ENCODE measurements at places on chromosomes 7 and 10. TPM values are rescaled to one million over a fixed set of nuclear protein-coding genes. Genes with fewer than 3 reads are reported as not detected.

Gene RSU1
- 73.6 TPM for total RNA-seq

Gene C10orf143
- total RNA-seq: 0.73 TPM

Gene TAC1
- not detected for total RNA-seq

Gene MMP21
- not detected for total RNA-seq

Gene ACBD7
- total RNA-seq: under 0.01 TPM

Gene ZNF786
- 6.9 TPM for total RNA-seq

Gene COL1A2
- total RNA-seq: 77.1 TPM

Gene CDCA7L
- 50.4 TPM for total RNA-seq

Gene AP4M1
- 12.4 TPM for total RNA-seq

Gene TDRD1
- not detected for total RNA-seq

Gene ELFN1
- total RNA-seq: 0.77 TPM

Gene INMT
- not detected for total RNA-seq

Gene CLCN1
- total RNA-seq: not detected

Gene SGCE
- total RNA-seq: 56.6 TPM

Gene UCN3
- not detected for total RNA-seq

Gene ENTPD1
- total RNA-seq: under 0.01 TPM

Gene NEURL1
- under 0.01 TPM for total RNA-seq

Gene GIMAP5
- not detected for total RNA-seq

Gene ZNF488
- total RNA-seq: not detected

Gene CALML3
- total RNA-seq: not detected

Gene NODAL
- not detected for total RNA-seq

Gene SLC18A3
- total RNA-seq: not detected

Gene C10orf105
- total RNA-seq: not detected

Gene PODXL
- under 0.01 TPM for total RNA-seq

Gene NUTM2B
- total RNA-seq: 0.33 TPM

Gene NRG3
- 1.0 TPM for total RNA-seq

Gene NPY
- not detected for total RNA-seq

Gene ITPRID1
- total RNA-seq: not detected

Gene SLC16A9
- total RNA-seq: not detected

Gene FAM131B
- 0.15 TPM for total RNA-seq

Gene CDK6
- total RNA-seq: 32.0 TPM

Gene HMX3
- total RNA-seq: not detected

Gene AOC1
- total RNA-seq: not detected

Gene PHYHIPL
- total RNA-seq: not detected
